IPS DF 6.9 (cell line): ENCODE measurements at places on chromosomes 1 and 21.

- no peak for DNase-seq
These were observed 228.9 kb downstream of the KIF26B start for GRCh38 chr1:245383396-245384330.

GRCh38 chr1:59432531-59433439 lies 135.9 kb downstream of the FGGY start:
- DNase-seq, result no peak

DNA sequence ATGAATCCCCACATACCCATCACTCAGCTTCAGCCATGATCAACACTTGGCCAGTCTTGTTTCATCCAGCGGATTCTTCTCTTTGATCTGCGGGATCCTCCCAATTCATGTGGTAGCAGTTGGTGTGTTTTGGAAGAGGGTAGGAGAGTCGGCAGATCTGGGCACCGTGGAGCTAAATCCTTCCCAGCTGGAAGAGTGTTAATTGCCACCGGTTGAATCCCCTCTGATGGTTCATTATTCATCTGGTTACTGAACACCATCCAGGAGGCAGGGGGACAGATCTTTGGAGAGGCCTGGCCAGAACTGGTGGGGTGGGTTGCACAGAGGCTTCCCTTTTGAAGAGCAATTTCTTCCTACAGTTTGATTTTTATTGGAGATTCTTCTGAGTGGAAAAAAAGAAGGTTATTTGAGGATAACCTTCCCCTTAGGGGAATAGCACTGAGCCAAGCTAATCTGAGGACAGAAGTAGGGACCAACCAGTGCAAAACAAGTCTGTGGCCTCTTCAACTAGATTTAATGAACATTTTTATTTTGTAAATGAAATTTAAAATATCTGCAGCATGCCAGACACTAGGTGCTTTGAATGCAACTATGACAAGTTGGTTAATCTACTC lies 8.1 kb downstream of the NFASC start:
- no peak for DNase-seq

- peak; percentile 5 for DNase-seq
These were observed 318.2 kb downstream of the NEGR1 start for GRCh38 chr1:71964188-71964587.

DNA sequence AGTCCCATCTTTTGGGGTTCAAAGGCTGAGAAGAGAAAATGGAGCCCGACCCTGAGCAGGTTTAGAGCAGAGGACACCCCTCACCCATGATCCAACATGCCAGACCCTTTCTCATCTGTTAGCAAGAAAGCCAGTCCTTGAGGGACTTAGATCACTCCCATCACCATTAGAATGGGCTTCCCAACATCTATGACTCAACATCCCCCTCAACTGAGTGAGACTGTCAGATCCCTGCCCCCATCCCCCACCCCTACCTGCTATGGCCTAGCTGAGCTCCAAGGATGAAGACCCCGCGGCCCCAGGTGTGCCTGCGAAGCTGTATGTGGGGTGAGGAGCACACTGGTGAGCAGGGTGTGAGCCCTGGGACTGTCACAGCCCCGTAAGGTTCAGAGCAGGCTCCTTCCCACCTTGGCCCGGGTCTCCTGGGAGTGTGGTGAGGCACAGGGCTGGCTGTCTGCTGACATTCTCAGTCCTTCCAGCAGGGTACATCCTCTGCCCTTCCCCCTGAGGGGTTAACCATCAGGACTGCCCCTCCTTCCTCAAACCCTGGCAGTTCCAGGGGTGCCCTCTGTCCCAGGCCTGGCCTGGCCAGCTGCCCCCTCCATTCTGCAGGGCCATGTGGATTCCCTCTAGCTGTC lies 21.4 kb upstream of the BLACAT1 start:
- no peak for DNase-seq

DNA sequence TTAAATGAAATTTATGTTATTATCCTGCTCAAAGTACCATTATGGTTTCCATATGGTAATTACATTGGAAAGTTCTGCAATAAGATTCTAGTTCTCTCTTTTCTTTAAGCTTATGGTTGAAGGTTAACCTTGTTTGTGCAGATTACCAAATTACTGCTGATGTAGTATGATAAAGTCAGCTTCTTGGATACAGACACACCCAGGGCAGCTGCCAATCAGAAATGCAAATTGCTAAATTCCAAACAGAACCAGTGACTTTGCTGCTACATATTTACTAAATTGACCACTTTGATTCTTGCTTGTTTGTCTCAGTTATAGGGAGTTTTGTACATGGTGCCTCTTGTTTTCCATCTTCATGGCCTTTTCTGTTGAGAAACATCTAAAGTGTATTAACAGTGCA lies 26.5 kb downstream of the GNAT2 start:
- DNase-seq, result no peak

DNA sequence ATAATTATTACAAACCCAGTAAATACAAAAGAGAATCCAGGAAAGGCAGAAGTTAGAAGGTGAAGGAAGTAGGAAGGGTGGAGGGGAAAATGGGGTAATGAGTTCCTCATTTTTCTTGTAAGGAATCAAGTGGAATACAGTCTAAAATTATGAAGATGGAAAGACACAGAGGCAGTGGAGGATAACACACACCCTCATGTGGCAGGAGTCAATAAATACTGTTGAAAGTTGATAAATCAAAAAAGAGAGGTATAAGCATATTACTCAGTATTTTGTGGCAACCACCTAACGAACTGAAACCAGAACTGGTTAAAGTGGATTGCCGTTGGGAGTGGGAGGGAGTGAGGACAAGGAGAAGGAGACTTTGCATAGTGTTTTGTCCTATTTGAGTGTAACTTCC lies 78.6 kb upstream of the SLC44A3 start:
- no peak for DNase-seq

DNA sequence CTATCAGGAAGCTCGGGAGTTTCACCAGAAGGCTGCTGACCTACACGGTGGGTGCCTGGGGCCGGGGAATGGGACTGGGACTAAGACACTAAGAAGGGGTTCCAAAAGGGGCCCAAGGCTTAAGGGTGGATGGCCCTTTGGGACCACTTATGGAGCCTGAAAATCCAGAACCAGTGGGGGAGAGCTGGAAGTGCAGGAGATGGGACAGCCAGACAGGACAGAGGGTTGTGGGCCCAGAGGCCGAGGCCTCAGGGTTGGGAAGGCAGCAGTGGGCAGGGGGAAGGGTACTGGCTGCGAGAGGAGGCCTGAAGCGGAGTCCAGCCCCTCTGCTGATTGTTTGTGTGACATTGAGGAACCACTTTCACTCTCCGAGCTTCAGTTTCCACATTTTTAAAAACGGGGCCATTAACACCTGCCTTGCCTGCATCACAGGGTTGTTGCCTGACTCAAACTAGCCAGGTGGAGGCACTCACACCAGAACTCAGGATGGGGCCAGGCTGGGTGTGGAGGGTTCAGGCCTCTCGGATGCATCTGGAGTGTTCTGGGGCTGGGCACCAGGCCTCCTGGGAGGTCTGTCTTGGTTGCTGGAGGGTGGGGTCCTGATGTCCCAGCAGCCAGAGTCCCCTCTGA lies 3.0 kb downstream of the TTC24 start:
- DNase-seq, result no peak

DNA sequence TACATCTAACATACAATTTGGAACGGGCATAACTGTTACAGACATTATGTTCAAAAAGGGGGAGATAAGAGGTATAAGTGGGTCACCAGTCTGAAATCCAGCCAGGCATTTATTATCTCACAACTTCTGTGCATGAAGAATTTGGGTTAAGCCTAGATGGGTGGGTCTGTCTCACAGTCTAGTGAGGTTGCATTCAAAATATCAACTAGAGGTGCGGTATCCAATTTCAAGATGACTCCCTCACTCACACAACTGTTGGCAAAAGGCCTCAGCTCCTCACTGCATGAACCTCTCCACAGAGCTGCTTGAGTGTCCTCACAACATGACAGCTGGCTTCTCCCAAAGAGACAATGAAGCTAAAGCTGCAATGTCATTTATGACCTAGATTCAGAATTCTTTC lies 4.7 kb downstream of the AUNIP start:
- DNase-seq, result no peak

GRCh38 chr1:10667861-10668761 lies 128.3 kb downstream of the CASZ1 start:
- DNase-seq, result no peak

- DNase-seq, result no peak
These were observed 238.3 kb downstream of the OMA1 start for GRCh38 chr1:58308206-58308605.

DNA sequence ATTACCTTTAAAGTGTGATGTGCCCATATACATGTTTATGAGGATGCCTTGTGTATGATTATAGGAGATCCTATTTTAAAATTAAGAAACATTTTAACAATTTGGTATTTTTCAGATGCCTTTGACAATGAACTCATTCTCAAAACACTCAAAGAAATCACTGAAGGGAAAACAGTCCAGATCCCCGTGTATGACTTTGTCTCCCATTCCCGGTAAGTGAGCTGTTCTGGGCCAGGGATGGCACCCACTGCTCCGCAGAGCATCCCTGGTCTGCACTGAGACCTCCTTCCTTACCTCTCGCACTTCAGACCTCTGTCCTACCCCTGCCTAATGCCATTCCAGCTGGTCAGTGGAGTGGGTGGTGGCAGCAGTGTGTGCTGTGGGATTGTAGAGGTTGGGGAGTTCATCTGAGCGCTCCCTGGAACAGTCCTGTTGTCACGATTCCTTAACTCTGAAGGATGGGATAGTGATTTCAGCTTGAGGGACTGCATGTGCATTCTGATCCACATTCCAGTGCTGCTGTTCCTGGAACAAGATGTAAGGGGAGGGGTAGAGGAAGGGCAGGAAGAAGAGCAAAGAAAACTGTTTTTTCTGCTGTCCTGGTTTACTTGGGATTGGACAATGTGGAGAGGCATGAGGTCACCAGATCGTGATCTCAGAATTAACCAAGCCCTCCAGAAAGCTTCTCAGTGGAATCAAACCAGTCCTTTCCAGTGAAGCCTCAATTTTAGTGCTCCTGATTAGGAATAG lies 63.9 kb downstream of the UCK2 start:
- DNase-seq, result no peak
